ENCODE measurements at places on chromosomes 6 and 20.

GRCh38 chr6:166365221-166365620, 17.5 kb downstream of the MPC1 start:
- DNase-seq = no peak

- no peak for DNase-seq
Measured at GRCh38 chr6:156948807-156949206, 171.6 kb downstream of the ARID1B start.

DNA sequence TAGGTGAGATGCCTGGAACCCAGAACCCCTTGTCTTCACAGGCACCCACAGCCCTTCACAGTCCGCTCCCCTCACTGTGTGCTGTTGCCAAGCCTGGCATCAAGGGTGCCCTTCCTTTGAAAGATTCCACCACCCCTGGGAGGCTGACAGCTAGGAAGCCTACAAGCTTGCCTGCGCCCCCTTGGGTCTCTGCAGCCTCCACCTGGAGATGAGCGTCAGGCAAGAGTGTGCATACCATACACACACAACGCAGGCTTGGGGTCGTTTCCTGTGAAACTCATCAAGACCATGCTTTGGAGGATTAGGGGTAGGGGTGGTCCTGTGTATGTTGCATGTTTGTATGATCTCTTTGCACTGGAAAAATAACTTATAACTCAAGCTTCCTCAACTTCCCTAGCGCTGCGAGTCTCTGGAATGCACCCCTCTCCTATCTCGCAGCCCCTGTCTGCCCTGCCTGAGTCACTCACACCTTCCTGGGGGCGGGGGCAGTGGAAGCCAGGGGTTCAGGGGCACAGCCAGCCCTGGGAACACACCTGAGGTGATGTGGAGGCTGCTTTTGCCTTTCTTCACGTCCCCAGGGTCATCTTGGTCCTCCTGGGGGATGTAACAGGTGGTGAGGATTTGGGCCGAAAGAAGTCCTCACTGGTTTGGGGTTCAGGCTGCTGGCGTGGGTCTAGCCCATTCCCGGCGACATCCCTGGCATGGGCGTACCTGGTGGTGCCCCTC, 67.2 kb downstream of the SSR1 start:
- DNase-seq = no peak

DNA sequence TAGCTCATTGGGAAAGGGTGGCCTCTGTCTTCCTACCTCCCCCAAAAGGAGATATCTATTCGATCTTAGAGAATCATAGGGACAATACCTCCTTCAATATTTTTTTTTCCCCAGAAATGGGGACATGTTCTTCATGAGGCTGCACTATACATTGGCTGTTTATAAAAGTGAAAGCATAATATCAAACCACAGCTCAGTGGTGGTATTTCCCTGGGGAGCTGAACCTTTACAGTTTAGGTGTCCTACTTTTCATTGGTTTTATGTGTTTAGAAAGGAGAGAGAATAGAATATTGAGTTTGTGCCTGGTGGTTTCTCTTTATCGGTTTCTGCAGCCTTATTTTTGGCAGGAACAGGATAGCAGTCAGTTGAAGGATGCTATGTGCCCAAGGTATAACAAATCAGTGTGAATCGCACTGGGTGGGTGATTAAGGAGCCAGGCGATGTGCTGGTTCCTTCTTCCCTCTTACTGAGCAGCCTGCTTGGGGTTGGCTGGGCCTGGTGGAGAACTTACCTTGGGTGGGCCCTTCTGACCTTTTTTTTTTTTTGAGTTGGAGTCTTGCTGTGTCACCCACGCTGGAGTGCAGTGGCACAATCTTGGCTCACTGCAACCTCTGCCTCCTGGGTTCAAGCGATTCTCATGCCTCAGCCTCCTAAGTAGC, 25.2 kb downstream of the UST start:
- no peak for DNase-seq

DNA sequence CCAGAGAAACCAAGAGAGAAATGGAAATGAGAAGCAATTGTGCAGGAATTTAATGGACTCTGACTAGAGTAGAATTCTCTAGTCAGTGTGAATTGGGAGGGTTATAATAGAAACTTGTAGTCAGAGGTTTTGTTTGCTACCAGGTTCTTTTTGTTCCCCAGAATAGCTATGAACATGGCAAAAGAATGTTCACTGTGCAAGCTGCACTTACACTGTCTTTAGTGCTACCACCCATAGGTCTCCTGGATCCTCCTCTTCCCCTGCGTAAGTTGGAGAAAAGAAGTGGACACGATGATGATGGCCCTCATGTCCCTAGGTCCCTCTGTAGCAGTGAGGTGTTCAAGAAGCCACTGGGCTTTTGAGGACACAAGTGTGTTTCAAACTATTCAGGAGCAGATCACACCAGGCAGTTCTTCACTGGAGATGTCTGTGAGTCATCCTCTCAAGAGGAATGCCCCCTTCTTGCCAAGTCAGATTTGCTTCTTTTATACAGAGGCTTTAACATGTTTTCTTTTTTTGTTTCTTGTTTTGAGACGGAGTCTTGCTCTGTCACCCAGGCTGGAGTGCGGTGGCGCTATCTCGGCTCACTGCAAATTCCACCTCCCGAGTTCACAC, 47.6 kb upstream of the SMIM8 start:
- DNase-seq = no peak

GRCh38 chr6:163563318-163563717, 148.8 kb downstream of the QKI start:
- DNase-seq = no peak

DNA sequence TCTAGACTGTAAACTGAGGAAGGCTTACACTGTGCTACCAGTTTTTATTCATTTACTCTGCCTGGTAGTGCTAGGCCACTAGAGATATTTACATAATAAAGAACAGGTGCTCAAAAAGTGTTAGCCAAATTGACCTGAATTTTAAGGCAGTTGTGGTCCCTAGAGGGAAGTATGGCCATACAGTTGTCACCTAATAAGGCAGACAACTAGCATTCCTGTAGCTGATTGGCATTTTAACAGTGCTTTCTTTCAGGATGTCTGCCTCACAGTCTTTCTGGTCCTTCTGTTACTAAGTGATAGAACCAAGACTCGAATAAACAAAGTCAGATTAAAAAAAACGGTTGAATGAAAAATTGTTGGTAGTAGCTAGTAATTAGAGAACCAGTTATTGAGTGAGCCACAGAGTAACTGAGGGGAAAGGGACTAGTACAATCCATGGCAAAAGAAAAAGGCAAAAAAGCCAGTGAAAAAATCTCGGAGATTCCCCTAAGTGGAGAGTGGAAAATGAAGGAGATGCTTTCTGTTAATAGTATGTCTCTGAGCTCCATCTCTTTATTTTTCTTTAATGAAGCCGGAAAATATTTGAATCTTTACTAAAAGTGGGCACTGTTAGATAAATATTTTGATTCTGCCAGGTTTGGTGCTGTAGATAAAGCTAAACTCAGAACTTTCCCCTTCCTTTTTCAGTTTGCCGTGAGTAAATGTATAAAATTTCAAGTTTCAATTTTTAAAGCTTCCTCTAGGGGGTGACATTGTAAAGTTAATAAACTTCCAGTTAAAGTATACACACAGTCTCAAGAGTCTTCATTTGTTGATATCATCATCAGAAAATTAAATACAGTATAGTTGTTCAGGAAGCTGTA, 9.1 kb downstream of the VTA1 start:
- DNase-seq = no peak

GRCh38 chr6:112038756-112039430, 15.0 kb upstream of the CCN6 start:
- no peak for DNase-seq

- DNase-seq = no peak
Measured at GRCh38 chr6:169472786-169473416, 219.3 kb upstream of the THBS2 start.

DNA sequence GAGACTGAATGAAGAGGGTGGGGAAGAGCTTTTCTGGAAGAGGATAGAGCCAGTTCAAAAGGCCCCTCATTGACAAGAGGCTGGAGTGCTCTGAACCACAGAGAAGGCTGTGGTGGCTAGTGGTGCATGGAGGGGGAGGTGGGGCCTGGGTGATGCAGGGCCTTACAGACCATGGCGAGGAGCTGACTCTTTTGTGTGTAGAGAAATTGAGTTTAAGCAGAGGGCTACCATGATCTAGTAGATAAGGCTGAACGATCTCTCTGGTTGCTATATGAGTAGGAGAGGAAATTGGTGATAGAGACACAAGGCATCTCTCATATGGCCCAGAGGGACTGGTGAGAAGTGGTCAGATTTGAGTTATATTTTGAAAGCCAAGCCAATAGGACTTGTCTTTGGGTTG, 137.6 kb downstream of the UST start:
- DNase-seq = no peak

- DNase-seq = no peak
Measured at GRCh38 chr6:26575494-26575939, 21.2 kb upstream of the ABT1 start.

DNA sequence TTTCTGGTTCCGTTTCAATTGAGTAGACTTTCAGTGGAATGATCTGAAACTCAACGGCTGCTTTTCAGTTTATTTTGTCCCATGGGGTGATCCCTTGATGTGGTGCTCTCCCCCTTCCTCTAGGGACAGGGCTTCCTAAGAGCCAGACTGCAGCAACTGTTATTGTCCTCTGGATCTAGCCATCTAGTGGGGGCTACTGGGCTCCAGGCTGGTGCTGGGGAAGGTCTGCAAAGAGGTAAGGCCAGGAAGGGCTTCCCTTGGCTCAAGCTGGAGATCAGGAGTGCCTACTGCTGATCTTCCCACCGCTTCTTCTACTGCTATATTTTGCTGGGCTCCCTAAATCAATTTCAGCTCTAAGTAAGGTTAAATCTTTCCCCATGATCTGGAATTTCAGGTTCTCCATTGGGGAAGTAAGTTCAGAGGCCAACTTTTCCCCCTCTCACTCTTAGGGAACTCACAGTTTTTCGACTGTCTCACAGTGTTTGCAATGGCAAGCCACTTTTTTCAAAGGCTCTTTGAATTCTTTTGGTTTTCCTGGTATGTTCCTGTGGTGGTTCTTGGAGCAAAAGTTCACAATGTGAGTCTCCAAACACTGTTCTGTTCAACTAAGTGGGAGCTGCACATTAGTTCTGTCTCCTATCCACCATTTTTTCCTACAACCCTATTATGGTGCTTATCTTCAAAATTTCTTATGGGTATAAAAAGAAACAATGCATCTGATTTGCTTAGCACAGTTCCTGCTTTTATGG, 286.2 kb upstream of the EXOC2 start:
- no peak for DNase-seq

DNA sequence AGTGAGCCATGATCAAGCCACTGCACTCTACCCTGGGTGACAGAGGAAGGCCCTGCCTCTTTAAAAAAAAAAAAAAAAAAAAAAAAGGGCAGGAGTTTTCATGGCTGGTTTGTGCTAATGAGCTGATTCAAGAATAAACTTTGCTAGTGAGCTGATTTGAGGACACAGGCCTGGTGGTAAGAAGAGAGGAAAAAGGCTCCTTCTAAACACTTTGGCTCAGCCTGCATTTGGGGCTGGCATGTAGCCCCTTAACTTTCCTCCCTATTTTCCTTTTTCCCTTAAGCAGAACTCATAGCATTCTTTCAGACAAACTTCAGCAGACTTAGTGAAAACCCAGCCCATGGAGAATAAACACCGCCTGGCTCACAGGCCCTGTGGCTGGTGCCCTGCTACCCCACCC, 432.7 kb downstream of the PTPRT start:
- no peak for DNase-seq

- no peak for DNase-seq
Measured at GRCh38 chr6:155717374-155717773, 261.7 kb upstream of the NOX3 start.

- no peak for DNase-seq
Measured at GRCh38 chr6:132614554-132614953, 9.5 kb downstream of the TAAR2 start.

GRCh38 chr20:18466574-18466893, 296 bp downstream of the DZANK1 start:
- DNase-seq = no peak

GRCh38 chr6:118382126-118382525, 166.0 kb upstream of the PLN start:
- no peak for DNase-seq

DNA sequence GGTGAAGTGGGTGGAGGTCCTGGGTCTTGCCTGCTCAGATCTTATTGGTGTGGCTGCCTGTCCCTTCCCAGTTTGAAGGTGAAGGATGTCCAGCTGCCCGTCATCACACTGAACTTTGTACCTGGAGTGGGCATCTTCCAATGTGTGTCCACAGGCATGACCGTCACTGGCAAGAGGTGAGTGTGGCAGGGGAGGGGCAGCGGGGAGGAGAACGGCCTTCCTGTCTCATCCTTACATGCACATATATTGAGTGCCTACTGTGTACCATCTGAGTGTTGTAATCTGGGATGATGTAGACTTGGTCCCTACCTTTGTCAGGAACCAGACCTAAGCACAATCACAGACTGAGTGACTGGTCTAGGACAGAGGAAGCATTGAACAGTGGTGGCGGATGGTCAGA, 2.7 kb downstream of the BPIFB6 start:
- no peak for DNase-seq
